ENCODE measurements at places on chromosomes 6 and 20.

GRCh38 chr20:56202493-56203077 lies 45.9 kb upstream of the MC3R start:
- DNase-seq, result no peak

DNA sequence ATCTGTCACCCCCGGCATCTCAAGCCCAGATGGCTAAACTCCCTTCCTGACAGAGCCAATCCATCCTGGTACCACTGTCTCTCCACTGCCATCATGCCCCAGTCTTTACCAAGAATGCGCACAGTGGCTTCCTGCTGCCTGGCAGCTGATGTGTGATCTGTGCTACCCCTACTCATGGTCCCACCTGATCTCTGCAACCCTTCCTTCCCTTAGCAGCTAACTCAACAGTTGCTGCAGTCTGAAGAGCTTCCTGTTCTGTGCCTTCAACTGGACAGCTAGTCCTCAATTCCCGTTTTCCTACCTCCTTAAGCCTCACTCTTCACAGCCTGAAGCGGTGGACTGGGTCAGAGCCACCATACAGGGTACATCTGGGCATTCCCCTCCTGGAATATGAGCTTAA lies 7.6 kb upstream of the FAM83C start:
- no peak for DNase-seq

GRCh38 chr6:42996513-42996912 lies 12.1 kb downstream of the PPP2R5D start:
- no peak for DNase-seq

GRCh38 chr6:32047084-32047478 lies 8.9 kb downstream of the CYP21A2 start:
- DNase-seq, result no peak

DNA sequence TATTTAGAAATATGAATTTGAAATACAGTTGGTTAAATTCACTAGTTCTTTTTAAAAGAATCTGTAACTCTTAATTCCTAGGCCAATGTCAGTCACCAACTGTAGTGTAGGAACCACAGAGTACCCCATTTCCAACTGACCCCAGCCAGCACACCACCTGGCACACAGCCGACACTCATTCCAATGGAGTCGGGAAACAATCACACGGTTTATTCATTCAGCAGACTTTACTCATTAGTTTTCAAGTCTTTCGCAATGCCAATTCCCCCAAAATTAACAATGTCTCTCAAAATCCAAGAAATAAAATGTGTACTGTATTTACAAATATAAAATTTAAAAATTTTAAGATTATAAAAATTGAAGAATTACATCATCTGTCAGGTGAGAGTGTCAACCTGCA lies 13.5 kb downstream of the ARG1 start:
- no peak for DNase-seq

DNA sequence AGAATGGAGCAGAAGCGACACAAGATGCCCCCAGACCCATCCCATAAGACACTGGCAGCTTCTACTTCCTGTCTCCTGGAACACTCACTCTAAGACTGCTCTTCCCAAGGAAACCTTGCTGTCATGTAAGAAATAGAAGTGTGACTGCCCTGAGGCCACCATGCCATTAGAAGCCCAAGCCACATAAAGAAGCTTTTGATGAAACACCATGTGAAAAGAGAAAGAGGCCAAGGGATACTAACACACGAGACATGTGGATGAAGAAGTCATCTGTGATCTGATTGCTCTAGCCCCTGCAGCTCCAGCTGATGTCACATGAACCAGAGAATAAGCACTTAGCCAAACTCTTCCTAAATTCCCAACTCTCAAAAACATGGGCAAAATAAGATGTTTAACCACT lies 117.9 kb upstream of the PCSK2 start:
- DNase-seq, result no peak

DNA sequence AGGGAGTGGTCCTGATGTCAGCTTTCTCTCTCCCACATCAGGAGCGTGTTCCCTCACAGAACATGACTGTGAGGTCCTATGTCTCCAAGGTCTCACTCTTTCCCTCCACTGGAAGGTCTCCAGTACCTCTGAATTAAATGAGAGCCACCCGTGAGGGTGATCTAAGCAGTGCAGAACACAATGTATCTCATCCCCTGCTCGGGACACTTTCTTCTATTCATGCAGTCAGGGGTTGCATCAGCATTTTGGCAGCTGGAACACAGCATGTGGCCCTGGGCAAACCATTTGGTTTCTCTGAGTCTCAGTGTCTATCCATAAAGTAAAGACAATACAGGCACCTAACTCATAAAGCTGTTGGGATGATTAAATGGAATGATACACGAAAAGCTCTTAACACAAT lies 34.2 kb downstream of the MAFB start:
- no peak for DNase-seq

DNA sequence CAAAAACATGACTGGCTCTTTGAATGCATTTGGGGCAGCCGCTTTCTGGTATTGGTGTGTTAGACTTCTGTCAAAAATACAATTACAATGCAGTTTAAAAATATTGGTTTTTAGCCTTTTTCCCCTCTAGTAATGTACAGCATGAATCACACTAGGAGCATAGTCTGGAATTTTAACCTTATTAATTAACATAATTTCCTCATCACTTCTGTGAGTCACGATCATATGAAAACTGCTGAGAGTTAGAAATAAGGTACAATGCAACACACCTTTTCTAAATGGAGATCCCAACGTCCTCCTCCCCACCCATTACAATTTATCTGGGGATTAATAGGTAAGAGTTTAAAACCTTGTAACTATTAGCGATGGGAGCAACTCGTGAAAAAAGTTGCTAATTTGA lies 297.1 kb upstream of the RIMS1 start:
- no peak for DNase-seq

GRCh38 chr20:43987018-43987417 lies 72.4 kb downstream of the TOX2 start:
- no peak for DNase-seq

- DNase-seq, result no peak
These were observed 119.1 kb upstream of the CD93 start for GRCh38 chr20:23205211-23205610.

DNA sequence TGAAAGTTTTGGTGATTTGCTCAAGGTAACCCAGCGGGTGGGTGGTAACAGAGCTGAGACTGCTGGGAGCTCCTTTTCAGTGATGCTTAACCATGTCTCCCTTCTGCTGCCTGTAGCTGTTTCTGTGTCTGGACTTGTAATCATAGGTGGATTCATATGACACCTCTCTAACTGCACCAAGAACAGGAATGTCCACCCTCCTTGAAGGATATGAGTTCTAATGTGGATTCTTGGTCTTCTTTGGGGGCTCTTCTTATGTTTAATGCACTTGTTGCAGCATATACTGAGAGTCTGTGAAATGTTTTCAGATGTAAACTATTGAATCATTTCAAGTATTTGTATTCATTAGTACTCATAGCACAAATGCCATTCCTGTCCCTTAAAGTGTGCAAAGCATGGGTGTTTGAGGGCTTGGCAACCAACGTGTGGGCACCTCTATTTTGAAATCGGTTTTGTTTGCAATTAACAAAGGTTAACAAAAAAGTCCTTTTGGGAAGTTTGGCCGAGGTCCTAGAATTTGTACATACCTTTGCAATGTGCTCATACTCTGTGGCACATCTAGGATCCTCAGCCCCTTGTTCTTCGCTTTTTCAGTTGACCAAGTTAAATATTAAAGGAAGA lies 138.0 kb downstream of the SOX4 start:
- DNase-seq, result no peak

DNA sequence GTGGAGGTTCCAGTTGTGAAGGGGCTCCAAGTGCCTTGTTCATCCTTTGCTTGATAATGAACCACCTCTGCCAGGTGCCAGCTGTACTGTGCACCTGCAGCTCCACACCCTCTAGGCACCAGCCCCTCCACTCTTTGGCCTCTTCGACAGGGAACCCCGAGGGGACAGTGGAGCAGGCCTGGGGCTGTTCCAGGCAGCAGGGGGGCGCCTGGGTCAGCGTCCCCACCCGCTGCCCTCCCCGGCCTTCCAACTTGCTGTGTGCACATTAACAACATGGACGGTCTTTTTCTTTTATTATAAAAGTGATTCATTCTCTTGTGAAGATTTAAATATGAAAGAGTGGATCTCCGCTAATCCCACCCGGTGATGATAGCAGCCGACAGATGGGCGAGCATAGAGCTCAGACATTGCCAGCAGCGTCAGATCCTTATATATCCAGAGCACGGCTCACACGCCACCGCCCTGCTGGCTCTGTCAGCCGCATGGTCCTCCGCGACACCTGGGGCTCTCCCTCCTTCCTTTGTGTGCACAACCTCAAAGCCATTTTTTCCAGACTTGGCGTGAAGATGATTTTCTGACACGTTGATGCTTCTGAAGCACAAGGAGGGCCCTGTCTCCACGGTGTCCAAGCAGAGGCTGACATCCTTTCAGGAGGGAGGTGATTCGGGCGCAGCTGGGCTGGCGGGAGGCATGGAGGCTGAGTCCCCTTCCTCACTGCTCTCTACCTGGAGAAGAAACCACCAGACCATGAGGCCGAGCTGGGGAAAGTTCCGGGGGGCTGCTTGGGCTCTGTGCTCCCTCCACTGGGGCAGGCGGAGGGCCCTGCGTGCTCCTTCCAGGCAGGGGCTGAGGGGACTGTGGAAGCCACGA lies 22.2 kb upstream of the MRGBP start:
- DNase-seq, result no peak

GRCh38 chr6:12968839-12969558 lies 252.4 kb downstream of the PHACTR1 start:
- DNase-seq, result no peak

DNA sequence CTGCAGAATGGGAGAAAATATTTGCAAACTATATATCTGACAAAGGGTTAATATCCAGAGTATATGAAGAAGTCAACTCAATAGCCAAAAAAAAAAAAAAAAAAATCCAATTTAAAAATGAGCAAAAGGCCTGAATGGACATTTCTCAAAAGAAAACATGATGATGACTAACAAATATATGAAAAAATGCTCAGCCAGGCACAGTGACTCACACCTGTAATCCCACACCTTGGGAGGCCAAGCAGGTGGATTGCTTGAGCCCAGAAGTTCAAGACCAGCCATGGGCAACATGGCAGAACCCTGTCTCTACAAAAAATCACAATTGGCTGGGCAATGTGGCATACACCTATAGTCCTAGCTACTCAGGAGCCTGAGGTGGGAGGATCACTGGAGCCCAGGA lies 2.1 kb upstream of the ECHDC1 start:
- no peak for DNase-seq

GRCh38 chr20:13259921-13260320 lies 38.8 kb downstream of the ISM1 start:
- DNase-seq, result no peak

DNA sequence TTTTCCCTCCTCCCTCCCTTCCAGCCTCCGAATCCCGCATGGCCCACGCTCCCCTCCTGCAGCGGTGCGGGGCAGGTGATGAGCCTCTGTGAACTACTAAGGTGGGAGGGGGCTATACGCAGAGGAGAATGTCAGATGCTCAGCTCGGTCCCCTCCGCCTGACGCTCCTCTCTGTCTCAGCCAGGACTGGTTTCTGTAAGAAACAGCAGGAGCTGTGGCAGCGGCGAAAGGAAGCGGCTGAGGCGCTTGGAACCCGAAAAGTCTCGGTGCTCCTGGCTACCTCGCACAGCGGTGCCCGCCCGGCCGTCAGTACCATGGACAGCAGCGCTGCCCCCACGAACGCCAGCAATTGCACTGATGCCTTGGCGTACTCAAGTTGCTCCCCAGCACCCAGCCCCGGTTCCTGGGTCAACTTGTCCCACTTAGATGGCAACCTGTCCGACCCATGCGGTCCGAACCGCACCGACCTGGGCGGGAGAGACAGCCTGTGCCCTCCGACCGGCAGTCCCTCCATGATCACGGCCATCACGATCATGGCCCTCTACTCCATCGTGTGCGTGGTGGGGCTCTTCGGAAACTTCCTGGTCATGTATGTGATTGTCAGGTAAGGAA lies at the start of gene OPRM1:
Gene OPRM1, plus strand, starts transcription at position 10 of the 612 bp plus-strand sequence. Its CDS starts 305 bp downstream, at position 315.
- DNase-seq, result no peak

- DNase-seq, result no peak
These were observed 173.1 kb upstream of the ID4 start for GRCh38 chr6:19664050-19664449.

GRCh38 chr6:170278743-170279094 lies 12.2 kb downstream of the DLL1 start:
- peak; percentile 25 for DNase-seq

DNA sequence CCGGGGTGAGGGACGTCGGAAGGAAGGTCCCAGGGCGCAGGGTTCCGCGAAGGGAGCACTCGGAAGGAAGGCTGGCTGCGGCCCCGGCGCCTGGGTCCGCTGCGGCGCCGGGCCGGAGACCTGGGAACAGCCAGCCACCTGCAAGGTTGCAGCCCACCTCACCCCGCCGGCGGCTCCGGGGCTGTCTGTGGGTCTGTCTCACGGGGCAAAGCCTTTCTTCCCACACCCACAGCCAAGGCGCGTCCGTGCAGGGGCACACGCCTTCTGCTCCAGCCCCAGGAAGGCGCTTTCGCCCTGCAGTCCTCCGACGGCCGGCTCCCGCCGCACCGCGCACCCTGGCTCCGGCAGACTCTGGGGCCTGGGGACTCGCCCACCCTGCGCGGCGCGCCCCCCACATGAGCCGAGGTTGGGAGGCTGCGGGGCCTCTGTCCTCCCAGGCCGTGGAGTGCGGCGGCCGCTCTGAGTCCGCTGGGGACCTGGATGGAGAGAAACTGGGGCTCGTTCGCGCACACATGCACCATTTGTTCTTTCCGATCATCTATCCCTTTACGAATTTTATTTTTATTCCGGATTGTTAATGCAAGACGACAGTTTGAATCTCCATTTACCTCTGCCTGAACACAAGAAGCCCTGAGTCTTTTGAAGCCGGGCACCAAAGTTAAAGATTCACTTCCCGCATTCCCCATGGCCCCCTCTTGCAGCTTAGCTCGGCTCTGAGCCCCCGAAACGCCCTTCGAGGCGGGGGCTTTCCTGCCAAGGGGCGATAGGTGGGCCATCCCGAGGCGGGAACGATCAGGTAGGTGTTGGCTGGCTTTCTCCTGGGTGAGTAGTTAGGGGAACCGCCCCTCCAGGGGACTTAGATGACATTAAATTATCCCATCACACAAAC lies 4.5 kb upstream of the FOXC1 start:
- no peak for DNase-seq

GRCh38 chr20:49796600-49797343 lies 15.9 kb upstream of the SLC9A8 start:
- no peak for DNase-seq

DNA sequence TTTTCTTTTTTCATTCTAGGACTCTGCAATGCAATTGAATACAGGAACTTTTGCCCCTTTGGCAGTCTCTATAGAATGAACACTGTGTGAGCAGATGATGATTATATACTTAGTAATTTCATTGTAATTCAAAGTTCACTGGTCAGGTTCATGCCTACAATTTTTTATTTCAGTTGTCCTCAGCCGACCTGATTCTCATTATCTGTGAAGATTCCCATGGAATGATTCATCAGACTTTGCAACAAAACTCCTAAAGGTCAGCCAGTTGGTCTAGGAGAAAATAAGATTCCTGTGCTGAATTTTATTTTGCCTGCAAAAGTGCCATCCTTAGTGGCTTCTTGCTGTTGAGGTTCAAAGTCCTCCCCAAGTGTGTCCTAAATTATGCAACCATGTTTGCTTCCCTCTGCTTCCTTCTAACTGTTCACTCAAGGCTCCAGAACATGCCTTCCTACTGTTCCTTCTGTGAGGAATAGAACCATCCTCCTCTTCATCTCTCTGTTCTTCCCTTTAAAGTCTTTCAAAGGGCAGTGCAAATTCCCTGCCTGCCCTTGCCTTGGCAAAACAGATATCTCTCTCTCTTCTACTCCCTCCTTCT lies 194.2 kb upstream of the CNR1 start:
- DNase-seq, result no peak
